Naive B cell (primary cell): ENCODE measurements at places on chromosomes 5 and 9. TPM values are rescaled to one million over a fixed set of nuclear protein-coding genes. Genes with fewer than 3 reads are reported as not detected.

Gene DCTN4
- polyA plus RNA-seq = 10.8 TPM

GRCh38 chr5:127757576-127757975 is 54.4 kb downstream of the CCDC192 start:
- DNase-seq = no peak

DNA sequence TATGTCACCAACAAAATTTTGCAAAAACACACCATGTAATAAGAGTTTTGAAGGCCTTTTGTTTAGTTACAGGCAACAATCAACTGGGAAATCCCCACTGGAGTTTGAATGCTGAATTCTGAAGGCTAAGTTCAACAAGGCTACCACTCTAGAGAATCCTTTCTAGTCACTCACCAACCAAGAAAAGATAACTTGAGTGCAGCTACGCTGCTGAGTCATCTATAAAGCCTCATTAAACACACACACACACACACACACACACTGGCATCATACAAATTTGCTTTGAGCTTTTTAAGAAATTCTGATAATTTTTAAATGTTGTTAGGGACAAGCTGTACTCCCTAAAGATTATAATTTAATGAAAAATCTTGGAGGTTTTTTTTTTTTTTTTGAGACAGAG is 219.6 kb downstream of the DENND1A start:
- DNase-seq = no peak

GRCh38 chr5:128121651-128122050 is 38.1 kb downstream of the SLC12A2 start:
- DNase-seq = no peak
